ENCODE measurements at places on chromosomes 6 and 20.

DNA sequence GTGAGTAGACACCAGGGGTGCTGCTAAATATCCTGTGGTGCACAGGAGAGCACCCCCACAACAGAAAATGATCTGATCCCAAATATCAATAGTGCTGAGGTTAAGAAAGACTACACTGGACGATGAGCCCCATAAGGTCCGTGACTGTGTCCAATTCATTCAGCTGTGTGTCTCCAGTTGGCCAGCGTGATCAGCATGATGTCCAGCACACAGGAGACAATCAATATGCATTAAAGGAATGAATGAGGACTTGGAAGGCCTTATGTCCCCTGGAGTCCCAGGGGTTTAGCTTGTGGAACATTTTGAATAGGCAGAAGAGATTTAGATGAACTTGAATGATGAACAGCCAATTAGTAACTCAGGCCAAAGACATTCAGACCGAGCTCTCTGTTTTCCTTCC is 6.3 kb downstream of the PPP1R16B start:
- no peak for DNase-seq

GRCh38 chr20:2217857-2218539 is 77.8 kb upstream of the TGM3 start:
- no peak for DNase-seq

DNA sequence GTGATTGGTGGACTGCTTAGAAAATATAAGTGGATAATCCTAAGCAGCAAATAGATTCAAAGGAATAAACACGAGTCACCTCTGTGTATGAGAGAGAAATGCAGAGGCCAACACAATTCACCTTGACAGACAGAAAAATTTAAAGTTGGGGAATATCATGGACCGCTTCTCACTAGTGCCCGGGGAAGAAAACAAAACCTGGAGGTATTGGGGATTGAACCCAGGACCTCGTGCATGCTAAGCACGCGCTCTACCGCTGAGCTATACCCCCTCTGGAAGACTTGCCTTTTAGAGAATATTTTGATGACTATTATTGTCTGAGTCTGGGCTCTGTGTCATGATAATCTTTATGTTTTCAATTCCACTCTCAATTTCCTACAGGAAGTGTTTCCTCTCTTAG is 111.9 kb downstream of the TRIM27 start:
- no peak for DNase-seq

DNA sequence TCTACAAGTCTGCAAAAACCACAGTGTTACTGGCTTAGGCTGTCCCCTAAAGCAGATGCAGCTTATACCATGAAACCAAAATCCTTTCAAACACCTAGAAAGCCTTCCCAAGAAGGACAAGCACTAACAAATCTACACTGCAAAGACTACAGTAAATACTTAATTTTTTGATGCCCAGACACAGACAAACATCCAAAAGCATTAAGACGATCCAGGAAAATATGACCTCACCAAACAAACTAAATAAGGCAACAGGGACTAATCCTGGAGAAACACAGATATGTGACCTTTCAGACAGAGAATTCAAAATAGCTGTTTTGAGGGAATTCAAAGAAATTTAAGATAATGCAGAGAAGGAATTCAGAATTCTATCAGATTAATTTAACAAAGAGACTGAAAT is 423.5 kb downstream of the COL12A1 start:
- DNase-seq, result no peak

DNA sequence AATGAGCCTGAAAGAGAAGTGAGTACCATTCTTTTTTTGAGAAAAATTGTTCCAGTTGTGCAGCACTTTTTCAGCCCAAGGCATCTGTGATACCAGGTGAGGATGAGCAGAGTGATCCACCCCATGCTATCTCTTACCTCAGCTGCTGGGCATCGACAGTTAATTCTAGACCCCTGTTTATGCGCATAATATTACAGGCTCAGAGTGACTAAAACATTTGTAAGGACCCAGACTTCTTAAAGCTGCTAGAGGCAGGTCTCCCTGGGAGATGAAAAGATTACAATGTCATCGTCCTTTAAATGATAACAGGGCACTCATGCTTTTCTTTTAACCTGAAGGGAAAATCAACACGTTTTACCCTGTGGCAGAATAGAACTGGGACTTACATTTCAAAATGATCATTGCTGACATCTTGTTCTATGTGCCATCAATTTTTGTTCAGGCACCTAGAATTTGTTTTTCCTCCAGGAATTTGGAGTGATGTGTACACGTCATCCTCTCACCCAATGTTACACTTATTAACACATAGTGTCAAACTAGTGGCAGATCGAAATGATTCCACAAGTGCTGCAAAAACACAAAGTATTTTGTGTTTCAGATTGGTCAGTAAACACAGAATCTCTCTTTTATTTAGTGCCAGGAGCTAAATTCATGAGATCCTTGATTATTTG is 684.6 kb downstream of the UTRN start:
- no peak for DNase-seq

DNA sequence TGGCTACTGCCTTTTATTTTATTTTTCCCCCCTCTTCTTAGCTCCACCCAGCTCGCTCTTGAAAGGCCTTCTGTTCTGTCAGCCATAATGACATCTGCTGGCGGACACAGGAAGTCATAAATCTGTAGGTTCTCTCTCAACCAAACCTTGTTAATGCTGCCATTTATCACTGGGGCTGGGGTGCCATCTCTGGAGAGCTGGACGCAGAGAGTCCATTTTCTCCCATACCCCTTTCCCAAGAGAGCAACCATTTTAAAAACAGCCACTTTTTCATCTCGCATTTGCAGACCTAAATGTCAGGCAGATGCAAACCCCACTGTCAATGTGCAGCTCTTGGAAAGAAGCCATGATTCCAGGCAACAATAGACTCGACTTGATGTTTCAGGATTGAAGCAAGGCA is 13.0 kb upstream of the TSHZ2 start:
- no peak for DNase-seq

Data from activated CD4-positive, alpha-beta T cell treated with anti-CD3 and anti-CD28 coated beads, Interleukin-2, amount 50 U/mL, for 24 hours (primary cell).